ENCODE measurements at places on chromosomes 1 and 21.

GRCh38 chr1:58094221-58094620 lies 452.3 kb downstream of the OMA1 start:
- no peak for DNase-seq

DNA sequence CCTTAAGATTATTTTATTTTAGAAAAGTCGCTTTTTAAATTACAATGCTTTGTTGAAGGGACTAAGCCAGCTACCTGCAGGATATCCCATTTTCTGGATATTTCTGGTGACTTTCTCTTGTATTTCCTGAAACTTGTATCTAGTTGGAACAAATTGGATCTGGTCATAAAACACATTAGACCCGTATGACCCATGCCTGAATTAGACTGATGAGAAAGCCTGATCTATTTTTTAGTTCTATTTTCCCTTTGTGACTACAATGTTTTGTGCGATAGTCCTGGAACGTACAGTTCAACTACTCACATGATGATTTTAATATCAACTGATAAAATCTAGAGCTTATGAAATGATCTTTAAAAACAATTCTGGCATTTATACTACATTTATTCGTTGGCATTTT lies 151.8 kb downstream of the RHOU start:
- DNase-seq: no peak

GRCh38 chr1:198678301-198678836 lies 39.5 kb downstream of the PTPRC start:
- DNase-seq: no peak

GRCh38 chr1:220966881-220967611 lies 87.8 kb downstream of the HLX start:
- DNase-seq: no peak

- DNase-seq: no peak
Measured at GRCh38 chr1:1132956-1133750, 17.3 kb upstream of the C1orf159 start.

DNA sequence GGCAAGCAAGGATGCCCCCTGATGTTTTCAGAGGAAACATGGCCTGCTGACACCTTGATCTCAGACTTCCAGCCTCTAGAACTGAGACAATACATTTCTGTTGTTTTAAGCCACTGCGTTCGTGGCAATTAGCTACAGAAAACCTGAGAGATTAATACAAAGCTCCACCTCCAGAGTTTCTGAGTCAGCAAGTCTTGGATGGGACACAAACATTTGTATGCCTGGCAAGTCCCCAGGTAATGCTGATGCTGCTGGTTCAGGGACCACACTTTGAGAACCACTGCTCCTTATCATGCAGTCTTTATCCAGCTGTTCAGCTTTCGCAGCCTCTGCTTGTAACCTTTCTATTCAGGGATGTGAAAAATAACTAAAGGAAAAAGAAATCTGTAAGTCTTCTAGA lies 565.7 kb upstream of the PLXNA2 start:
- DNase-seq: no peak

DNA sequence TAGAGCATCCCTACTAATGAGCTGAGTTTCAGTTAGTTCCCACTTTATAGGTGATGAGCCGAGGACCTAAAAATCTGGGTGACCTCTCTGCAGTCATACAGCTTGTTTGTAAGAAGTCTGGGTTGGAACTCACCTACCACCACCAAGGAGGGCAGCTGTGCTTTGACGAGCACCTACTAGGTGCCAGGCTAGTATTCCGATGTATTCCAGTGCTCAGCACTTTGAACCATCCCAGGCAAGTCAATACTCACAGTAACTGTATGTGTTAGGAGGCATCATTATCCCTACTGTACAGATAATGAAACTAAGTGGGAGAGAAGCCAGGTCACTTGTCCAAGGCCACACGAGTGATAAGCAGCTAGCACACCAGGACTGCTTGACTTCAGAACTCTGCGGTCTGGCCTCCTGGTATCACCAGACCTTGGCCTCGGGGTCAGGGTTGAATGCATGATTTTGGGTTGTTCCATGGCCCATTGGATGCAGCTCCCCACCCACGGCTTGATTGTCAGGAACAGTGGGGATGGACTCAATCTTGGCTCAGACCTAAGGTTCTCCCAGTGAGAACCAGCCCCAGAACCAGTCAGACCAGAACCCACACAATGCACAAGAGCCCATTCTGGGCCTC lies 20.7 kb downstream of the ECE1 start:
- DNase-seq: no peak

All from stimulated activated CD8-positive, alpha-beta memory T cell treated with anti-CD3 and anti-CD28 coated beads, Interleukin-4, amount 100 ng/mL, for 1 hour (primary cell).